ENCODE measurements at places on chromosomes 7 and 10.

DNA sequence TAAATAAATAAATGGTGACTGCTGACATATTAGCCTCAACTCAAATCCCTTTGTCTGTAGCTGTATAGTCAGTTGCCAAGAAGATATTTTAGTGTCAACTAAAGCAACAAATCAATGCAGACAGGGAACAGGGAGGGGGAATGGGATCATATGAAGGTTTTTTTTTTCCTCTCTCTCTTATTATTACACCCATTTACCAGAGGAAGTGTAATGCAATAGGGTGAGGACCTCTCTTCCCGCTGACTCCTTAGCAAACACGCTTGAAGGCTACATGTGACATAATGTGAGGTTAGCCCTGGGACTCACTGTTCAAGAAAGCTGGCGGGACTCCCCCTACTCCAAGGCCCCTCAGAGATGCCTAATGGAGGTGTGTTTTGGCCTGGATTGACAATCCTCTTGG is 88.2 kb downstream of the CHRM2 start:
- DNase-seq = no peak

DNA sequence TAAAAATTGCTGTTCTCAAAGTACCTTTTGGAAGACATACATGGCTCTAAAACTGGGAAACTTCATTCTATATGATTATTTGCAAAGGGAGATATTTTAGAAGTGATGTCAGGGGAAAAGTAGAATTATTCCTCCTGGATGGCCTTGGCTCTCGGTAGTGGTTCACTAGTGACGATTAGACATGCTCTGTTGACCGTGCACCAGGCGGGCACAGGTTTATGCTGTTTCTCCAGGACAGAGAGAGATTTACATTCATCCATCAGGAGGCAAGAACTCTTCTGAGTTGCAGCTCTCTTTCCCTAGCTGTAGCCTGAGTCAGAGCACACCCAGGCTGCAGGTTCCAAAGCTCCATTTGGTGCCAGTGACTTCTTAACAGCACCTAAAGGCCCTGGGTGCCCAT is 184.9 kb upstream of the WDR11 start:
- DNase-seq = no peak

GRCh38 chr7:106588422-106589197 is 72.3 kb downstream of the CCDC71L start:
- DNase-seq = no peak

DNA sequence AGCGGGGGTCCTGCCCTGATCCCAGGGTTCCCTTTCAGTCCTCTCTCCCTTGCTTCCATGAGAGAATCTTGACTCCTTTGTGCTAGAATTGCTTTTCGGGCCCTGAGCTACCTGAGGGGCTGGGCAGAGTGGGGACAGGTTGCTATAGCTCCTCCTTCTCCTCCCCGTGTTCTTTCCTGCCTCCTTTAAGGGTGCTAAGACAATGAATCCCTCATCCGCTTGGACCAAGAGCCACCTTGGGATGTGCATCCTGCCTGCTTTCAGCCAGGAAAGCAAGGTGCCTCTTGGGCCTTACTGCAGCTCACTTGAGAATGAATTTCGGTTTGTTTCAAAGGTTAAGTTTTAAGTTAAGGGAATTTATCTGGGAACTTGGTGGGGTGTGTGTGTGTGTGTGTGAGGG is 53.6 kb downstream of the ADRA2A start:
- DNase-seq = no peak

- DNase-seq = no peak
Observed at GRCh38 chr10:48526846-48527505, 77.9 kb downstream of the ARHGAP22 start.

GRCh38 chr7:96321658-96322372 is at the start of gene SLC25A13:
TSS of gene SLC25A13 (minus strand) at chr7:96322098. CDS start at chr7:96321956, 142 bp downstream.
- DNase-seq = peak; percentile 70

GRCh38 chr10:27947540-27947939 is 51.3 kb downstream of the ODAD2 start:
- DNase-seq = no peak

- DNase-seq = peak; percentile 37
Observed at GRCh38 chr10:68212721-68213352, 19.1 kb downstream of the ATOH7 start.

- no peak for DNase-seq
Observed at GRCh38 chr7:135257-135653, 57.1 kb upstream of the FAM20C start.

GRCh38 chr10:132328106-132328505 is 3.9 kb upstream of the LRRC27 start:
- DNase-seq = no peak

- DNase-seq = no peak
Observed at GRCh38 chr10:29250066-29250465, 38.8 kb upstream of the LYZL1 start.

DNA sequence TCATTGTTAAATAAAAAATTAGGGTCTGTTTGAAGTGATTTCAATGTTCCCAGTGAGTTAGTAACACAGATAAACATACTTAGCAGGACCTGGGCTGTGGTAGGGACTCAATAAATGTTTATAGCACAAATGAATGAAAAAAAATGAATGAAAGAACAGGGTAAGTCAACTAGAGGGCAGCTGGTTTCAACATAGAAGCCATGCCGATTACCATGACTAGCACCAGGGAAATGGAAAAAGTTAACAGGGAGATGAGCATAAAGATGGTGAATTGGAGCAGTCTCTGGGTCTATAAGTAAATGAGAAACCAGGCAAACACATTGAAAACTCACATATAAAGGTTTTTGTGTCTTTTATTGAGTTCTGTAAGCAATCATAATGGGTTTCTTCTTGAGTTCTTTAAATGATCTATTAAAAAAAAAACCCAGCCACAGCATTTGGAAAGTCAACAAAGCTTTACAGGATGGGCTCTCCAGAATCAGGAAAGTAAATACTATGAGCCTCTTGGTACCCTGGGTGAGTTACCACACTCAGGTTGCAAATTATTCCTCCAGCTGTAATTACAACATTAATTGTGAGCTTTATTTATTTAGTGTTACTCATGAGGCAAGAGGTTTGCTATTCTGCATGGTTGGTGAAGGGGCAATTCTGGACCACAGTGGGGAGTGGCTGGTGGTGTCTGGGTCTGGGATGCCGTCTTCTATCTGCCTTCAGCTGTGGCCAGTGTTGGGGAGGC is 46.1 kb upstream of the MTPN start:
- no peak for DNase-seq

- no peak for DNase-seq
Observed at GRCh38 chr10:126171555-126171954, 216.7 kb downstream of the ADAM12 start.

GRCh38 chr7:154794147-154794780 is 208.7 kb downstream of the PAXIP1 start:
- no peak for DNase-seq

- DNase-seq = no peak
Observed at GRCh38 chr10:78339251-78339650, 305.6 kb downstream of the RPS24 start.

GRCh38 chr7:99622596-99622995 is 5.8 kb downstream of the ZSCAN25 start:
- no peak for DNase-seq

GRCh38 chr10:124231168-124232155 is 138.1 kb upstream of the CHST15 start:
- DNase-seq = no peak

DNA sequence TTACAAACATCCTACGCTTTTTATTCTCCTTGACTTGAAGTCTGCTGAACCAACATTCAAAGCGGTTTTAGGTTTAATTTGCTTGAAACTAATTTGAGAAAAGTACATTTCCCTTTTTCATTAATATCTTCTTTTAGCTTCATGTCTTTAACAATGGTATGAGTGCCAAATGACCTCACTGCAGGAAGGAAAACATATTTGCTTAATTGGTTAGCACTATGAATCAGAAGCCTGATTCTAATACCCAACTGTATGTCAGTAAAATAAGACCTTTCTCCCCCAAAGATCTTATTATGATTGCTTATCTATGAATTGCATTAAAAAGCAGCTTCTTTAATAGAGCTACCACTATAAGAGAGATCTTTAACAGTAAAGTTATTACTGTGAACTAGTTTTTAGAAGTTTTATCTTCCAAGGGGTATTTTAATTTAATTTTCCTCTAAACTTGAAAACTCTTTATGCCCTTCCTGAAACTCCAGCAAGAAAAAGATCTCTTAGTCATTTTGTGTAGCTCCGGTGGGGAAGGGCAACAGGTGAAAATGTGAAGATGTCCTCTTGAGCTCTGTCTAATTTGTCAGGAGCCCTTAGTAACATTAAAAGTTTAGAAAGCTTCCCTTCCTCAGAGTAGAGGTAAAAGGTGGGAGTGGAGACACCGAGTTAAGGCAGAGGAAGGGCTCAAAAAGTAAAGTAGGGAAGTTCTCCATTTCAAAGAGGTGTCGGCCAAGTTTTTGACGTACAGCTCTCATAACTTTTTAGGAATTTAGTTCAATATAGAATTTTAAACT is 6.1 kb downstream of the COL1A2 start:
- no peak for DNase-seq

DNA sequence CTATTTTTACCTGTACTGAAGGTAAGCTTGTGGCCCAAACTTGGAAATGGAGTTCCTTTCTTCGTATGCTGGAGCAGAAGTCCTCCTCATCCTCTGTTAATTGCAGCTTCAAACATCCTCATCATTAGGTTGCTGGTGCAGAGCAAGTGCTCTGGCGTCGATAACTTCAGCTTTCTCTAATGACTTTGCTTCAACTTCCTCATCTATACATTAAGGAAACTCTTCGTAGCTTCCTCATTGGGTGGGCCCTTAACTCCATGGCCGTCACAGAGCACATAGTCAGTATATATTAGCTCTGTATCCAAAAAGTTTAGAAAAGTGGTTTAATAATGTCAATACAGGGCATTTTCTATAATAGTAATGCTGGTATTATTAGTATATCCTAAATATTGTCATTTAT is 447.7 kb downstream of the SUGCT start:
- DNase-seq = no peak

- DNase-seq = no peak
Observed at GRCh38 chr7:130444751-130445407, 4.1 kb upstream of the CEP41 start.

DNA sequence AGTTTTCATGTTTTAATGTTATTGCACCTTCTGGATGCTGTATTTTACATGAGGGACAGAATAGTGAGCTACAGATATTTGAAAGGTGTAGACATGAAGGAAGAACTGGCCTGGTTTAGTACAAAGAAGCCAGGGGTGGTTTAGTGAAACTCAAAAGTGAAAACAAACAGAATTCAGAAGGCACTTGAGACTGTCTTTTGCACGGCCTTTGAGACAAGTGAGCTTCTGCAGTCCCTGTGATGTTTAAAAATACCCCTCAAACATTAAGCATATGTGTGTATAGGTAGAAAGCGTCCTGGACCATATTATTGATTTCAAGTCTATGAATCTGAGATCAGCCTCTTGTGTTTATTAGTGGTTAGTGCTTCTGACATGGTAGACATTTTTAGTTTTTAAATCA is 118.9 kb downstream of the CDK14 start:
- no peak for DNase-seq

GRCh38 chr10:17352583-17352982 is 101.8 kb downstream of the ST8SIA6 start:
- no peak for DNase-seq

DNA sequence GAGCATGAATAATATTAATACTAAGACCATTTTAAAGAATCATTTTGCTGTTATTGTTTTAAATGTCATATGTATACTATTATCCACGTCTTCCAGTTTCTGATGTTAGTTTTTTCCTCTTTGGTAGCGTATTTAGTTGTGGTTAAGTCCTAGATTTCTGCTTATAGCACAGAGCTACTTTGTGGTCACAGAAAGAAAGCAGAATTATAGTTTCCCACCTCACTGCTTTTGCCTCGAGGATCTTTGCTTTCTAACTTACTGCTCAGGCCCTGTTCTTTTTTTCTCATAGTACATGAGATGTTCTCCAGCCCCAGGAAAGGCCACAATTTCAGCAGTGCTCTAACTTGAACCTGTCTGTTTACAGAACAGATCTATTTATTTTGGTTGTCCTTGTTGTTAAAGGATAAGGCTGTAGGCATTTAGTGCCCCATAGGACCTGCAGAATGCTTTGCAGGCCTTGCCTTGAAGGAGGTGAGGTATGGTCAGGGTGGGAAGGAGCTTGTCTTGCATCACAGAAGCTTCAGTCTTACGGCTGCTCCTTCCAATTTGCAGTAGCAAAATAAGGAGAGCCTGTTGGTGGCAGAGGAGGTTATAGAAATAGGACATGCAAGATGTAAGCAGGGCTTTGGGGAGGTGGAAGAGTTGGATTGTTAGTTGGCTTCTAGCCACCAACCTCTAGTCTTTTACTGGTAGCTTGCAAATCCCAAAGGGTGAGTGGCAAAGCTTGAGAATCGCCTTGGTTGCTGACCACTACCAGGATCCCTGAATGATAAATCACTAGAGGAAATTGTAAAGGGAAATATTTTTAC is 129.1 kb downstream of the LRRC4 start:
- no peak for DNase-seq

DNA sequence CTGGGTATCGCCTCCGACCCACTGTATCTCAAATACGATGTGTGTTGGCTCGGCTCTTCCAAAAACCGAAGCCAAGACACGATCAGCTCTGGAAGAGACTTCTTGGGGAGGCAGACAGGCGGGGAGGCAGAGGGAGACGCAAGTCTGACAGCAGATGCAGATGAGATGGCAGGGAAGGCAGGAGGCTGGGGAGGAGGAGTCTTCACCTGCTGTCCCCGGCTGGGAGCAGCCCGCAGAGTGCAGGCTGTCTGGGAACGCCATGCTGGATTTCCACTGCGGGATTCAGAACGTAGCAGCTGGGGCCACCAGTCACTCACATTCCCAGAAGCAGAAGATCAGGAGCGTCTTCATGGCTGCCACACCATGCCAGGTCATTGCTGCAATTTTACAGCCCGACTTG is 29.4 kb downstream of the CTBP2 start:
- DNase-seq = no peak

GRCh38 chr10:124480860-124481259 is 19.2 kb downstream of the LHPP start:
- no peak for DNase-seq

GRCh38 chr7:20030915-20031362 is 186.2 kb downstream of the MACC1 start:
- no peak for DNase-seq

GRCh38 chr10:98446661-98447221 is at the start of gene HPS1:
TSS of gene HPS1 (minus strand) at chr10:98446935. CDS start at chr10:98443240, 3,695 bp downstream.
- DNase-seq = peak; percentile 88

DNA sequence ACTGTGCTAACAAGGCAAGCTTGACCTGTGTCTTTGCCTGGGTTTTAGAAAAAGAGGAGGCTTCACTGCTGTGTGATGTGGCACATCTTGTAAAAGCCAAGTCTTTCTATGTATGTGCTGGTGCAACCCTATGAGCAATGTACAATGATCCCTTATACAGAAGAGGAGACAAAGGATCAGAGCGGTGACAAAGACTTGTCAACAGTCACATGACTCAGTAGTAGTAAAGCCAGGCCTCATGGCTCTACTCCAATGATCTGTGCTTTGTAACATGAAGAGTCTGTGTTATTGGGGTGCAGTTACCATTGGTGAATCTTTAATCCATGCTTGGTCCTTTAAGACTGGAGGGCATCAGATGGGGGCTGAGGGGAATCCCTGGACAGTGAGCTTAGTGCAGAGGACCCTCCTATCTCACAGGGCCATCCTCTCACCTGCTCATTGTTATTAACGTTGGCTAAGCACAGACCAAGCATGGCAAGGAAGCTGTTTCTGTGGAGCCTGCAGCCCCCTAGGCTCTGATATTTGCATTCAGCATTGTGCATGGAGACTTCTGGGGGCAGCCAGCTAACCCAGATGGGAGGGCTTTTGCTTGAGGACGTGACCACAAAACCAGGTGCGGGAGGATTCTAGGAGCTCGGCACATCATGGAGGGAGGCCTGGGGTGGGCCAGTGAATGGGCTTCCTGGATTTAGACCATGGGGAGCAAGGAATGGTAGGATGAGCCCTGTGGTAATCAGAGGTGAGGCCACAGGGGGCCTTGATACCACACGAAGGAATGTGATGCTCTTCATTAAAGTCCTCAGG is 308.8 kb upstream of the ZNF32 start:
- no peak for DNase-seq
